ENCODE measurements at places on chromosomes 3 and 15.
A peak's percentile ranks its signal among the peaks of the same experiment; 100 is the strongest.

GRCh38 chr15:80426316-80426715 is 22.1 kb downstream of the ARNT2 start:
- DNase-seq, result no peak

GRCh38 chr3:183579967-183580900 is 24.7 kb upstream of the KLHL6 start:
- peak; percentile 61 for DNase-seq

DNA sequence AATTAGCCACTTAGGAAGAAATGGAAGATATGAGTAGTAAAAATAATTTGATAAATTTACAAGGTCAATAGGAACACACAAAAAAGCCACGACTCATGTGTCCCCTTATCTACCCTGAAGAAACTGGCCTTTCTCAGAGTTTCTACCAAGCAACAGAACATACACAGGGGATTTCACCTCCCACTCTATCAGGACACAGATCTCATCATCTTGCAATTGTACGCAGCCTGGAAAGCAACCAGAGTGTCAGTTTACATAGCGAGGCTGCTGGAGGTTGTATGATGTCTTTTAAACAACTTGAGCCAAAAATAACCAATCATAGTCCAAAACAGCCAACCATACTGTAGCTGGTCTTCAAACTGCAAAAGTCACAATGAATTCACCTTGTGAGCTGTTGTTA is 19.7 kb upstream of the LMOD3 start:
- no peak for DNase-seq

GRCh38 chr15:74967670-74968069 is 11.1 kb upstream of the RPP25 start:
- DNase-seq, result no peak

DNA sequence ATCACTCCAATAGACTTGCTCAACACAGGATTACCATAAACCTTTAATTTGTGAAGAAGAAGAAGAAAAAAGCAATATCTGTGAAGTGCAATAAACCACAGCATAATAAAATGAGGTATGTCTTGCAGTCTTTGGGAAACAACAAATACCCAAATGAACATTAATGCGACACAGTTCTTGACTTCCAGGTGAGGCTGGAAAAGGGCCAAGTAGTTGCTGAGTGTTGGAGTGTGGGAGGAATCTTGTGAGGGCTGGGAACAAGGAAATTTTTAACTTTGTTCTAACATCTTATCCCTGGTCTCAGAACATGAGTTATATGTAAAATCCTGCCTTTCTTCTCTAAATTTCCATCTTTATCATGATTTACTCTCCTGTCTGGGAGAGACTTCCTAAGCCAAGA is 206.5 kb downstream of the DTWD1 start:
- no peak for DNase-seq

GRCh38 chr15:83764201-83764838 is 110.4 kb downstream of the ADAMTSL3 start:
- DNase-seq, result no peak

GRCh38 chr3:195770081-195770840 is 41.5 kb downstream of the MUC4 start:
- DNase-seq, result no peak

DNA sequence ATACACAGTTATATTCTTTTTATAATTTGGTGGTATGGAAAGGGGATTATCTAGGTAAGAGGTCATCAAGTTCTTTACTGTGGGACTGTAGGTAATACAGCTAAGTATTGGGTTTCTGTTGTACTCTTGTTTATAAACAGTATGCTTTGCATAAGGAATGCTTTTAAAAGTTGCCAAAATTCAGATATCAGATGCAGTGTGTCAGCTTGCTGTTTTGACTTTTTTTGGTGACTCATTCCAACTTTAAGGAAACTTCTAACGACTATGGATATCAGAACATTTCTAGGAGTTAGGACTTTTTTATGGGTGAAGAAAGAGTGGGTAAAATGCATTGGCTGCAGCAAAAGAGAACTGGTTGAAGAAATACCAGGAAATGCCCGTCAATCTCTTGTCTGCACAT is 2.8 kb downstream of the SCAANT1 start:
- no peak for DNase-seq

GRCh38 chr3:139578783-139579182 is 39.2 kb upstream of the RBP1 start:
- DNase-seq, result no peak

DNA sequence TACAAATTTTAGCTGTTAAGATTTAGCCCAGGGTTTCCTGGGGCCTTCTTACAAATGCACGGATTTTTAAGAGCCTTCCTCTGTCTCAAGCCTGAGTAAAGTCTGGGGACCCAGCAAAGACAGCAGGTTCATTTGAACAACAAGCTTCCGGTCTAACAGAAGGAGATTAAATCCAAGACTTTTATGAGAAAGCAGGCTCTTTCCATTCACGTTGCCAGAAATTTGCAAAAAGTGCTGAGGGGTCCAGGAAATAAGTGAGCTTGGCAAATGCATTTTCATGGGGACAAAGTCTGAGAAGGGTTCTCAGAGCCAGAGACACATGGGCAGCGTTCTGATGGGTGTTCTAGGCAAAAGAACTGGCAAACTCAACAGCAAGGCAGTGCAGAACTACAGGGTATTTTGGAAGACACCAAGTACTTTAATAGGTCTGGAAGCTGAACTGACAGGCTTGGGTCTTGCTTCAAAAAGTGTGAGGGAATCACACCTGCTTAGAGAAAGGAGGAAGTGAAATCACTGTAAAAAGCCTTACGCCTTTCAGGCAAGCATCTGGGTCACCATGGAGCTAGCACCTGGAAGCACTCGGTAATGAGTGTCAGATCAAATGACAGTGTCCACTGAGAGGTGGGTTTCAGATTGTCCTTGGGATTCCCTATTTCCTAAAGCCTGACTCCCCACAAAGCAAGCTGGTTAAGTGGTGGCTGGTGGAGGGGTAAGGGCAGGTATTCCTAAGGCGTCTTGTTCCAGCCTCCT is 115.8 kb upstream of the ARHGEF3 start:
- no peak for DNase-seq

- no peak for DNase-seq
Observed at GRCh38 chr15:72242775-72243370, 11.9 kb upstream of the PKM start.

GRCh38 chr3:17076940-17077605 is 192.3 kb downstream of the PLCL2 start:
- DNase-seq, result no peak

GRCh38 chr15:31867536-31868442 is 162.5 kb upstream of the CHRNA7 start:
- peak; percentile 44 for DNase-seq

DNA sequence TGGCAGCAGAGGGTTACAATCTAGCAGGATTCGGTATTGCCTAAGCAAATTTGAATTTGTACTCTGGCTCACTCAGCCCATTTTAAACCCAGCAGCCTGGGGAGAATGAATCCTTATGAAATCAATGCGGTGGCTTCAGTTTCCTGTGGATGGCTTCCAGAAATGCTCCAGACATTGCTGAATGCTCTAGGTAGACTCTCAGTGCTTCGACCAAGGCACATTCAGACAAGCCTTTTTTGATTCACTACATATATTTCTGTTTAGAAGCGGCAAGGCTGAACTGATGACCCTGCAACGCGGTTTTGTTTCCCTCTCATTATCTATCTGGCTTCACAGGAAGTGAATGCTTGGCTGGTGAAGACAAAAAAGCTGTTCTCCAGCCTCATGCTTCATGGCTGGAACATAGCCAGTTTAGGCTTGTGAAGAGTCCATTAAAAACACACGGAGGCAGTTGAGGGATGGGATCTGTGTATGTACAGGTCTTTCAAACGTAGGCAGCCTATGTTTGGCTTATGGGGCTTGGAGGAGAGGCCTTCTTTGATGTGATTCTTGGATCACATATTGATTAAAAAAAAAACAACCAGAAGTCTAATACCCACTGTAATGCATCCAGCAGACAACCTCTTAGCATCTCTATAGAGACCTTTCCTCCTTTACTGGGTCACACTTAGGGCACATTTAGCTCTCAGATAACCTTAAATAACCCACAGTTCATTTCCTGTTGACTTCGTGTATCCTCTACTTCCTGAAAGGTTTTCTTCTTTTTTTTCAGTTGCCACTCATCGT is 400.2 kb upstream of the TBL1XR1 start:
- peak; percentile 97 for DNase-seq

GRCh38 chr3:129065720-129066073 is 5.1 kb downstream of the GP9 start:
- no peak for DNase-seq

DNA sequence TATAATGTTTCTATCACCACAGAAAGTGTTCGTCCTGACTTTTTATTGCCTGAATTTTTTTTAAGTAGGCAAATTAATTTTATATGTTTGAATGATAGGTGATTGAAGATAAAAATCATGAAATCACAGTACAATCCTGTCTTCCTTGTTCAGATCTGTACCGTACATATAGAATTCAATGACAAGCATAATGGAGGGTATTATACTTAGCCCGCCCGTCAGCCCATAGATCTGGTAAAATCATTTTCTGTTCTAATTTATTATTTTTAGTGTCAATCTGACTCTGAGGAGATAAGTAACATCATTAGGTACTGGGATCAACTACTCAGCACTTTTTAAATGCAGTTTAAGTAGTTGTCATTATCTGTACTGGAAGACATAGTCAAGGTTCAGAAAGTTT is 269.9 kb downstream of the NR2F2 start:
- DNase-seq, result no peak

GRCh38 chr3:100928638-100929428 is 64.4 kb downstream of the ABI3BP start:
- peak; percentile 90 for DNase-seq

GRCh38 chr3:71701251-71701762 is 23.9 kb downstream of the EIF4E3 start:
- no peak for DNase-seq

- DNase-seq, result no peak
Observed at GRCh38 chr3:55521064-55521737, 34.1 kb upstream of the WNT5A start.

- no peak for DNase-seq
Observed at GRCh38 chr3:174377684-174378083, 481.4 kb upstream of the NAALADL2 start.

GRCh38 chr3:85591451-85591850 is 632.7 kb downstream of the CADM2 start:
- DNase-seq, result no peak

DNA sequence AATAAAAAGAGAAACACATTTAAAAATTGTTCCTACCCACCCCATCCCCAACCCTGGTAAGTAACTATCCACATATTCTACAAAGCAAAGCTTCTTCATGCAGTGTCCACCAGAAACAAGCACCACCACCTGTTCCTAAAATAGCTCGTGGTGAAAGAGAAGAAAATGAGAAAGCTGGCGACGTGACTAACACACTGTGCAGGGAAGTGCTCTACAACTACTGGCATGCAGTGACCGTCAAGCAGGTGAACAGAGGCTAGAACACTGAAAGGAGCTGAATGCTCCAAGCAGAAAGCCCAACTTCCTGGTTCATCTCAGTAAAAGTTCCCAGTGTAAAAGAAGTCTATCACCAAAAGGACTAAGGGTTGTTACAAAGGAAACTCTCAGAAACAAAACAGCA is 80.7 kb downstream of the NR2E3 start:
- no peak for DNase-seq

- DNase-seq, result peak; percentile 89
Observed at GRCh38 chr15:35141743-35142471, 56.8 kb upstream of the NANOGP8 start.

DNA sequence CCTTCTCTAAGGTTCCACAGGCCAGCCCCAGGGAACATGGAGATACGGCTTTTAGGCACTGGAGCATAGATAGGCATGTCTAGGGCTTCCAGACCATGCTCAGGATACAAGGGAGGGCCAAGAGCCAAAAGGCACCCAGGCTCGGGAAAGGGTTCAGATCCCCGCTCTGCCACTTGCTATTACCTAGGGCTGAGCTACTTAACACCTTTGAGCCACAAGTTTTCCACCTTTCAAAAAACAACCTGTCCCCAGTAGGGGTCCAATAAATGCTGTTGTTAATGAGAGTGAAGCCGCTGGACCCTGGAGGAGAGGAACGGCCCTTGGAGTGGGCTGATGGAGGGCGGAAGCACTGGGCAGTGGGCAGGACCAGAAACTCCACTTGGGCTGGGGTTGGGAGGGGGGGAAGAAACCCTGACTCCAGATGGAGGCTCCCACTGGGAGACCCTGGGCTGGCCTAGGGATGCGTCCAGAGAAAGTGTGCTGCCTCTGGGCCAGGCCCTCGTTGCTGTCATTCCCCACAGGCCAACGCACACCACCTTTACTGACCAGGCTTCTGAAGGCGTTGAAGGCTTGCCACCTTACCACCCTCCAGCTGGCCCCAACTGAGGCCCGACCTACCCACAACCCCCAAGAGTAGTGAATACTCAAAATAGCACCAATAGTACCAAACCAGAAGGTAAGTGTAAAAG is 8.6 kb upstream of the ITPKA start:
- DNase-seq, result no peak

- DNase-seq, result no peak
Observed at GRCh38 chr3:66404903-66405700, 95.7 kb downstream of the LRIG1 start.

DNA sequence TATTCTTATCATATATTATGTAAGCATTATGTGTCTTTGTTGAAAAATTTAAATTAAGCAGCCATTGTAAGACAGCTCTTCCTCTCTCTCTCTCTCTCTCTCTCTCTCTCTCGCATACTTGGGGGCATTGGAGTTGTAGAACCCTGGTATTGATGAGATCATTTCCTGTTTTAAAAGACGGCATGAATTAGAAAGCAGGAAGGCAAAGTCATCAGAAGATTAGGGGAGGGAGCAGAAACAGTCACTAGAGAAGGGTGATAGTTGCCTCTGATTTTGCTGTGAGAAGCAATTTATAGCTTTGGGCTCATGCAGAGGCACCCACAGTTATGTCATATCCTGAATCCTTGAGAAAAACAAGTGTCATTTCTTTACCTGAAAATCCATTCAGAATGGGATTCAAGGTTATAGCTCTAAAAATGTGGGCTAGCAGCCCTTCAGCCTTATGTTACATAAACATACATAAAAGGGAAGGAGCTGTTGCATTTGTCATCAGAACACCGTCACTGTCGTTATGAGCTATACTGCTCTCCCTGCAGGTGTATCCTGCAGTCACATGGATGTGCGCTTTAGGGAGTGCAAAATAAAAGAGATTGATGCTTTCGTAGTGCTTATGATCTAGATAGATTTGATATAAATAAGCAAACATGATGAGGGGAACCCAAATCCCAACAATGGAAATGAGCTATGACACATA is 213.8 kb downstream of the NR1D2 start:
- no peak for DNase-seq

DNA sequence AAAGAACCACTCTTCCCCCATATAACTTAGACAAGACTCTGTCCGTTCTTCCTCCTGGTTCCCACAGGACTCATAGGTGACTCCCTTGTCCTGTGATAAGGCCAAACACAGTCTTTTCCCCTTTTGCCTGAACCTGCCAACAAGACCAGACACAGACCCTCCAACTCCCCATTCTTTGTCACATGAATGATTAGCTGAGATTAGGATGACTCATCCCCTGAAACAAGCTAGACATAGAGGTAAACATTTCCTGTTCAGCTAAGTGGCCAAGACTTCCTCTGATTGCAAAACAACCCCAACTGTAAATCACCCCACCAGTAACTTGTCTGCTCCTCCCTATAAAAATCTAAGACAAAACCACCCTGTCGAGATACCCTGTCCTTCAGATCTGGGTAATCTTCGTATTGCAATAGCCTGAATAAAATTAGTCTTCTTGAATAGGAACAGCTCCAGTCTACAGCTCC is 11.4 kb upstream of the HTR3E start:
- DNase-seq, result no peak

- peak; percentile 64 for DNase-seq
Observed at GRCh38 chr3:16864610-16865313, 20.0 kb upstream of the PLCL2 start.

GRCh38 chr15:72146934-72147333 is 28.7 kb downstream of the SENP8 start:
- no peak for DNase-seq
